Pulmonary artery endothelial cell (primary cell): ENCODE measurements at places on chromosomes 13 and 19. TPM values are rescaled to one million over a fixed set of nuclear protein-coding genes. Genes with fewer than 3 reads are reported as not detected.

GRCh38 chr13:49690133-49690994, 922 bp downstream of the EBPL start:
- DNase-seq: no peak

DNA sequence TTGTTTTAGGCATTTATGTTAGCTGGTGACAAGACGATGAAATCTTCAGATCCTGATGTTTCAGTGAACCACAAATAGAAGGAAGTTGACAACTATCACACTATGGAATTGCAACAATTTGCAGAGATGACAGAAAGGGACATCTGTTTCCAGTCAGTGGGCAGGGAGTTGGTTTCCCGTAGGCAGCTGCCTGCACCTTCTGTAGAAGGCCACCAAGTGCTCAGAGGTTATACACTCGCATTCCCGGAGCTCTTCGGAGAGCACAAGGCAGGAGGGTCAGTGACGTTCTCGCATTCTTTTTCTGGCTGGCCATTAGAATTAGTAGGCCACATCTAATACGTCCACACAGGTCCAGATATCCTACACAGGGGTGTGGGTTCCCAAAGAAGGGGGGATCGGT, 129.4 kb downstream of the SHISA2 start:
- no peak for DNase-seq

SIAH3 gene
- total RNA-seq: not detected in 2 replicates

DNA sequence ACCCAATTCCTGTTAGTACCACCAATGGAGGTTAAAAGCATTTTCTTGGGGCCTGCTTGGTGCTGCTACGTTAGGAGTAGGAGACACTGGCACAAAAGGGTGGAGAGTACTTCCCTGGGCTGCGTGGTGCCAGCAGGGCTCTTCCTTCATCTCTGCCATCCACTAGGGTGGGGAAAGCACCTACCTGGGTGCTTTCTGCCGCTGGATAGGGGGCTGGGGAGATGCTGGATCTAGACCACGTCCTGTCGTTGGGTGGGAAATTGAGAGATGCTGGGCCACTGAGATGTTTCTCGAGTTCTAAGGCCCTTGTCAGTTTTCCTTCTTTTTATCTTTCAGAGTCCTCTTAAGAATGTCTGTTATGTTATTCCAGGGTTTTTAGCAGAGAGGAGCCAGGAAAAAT, 6.7 kb upstream of the FCGBP start:
- DNase-seq: no peak

ZNF154 gene
- total RNA-seq: 0.92 and 6.0 TPM in 2 replicates

- no peak for DNase-seq
Measured at GRCh38 chr13:51112771-51113170, 1.7 kb upstream of the C13orf42 start.

GRCh38 chr13:58950911-58951310, 1212.8 kb downstream of the DIAPH3 start:
- no peak for DNase-seq

- DNase-seq: no peak
Measured at GRCh38 chr13:23467932-23468278, 34.4 kb upstream of the SACS start.

SLITRK6 gene
- not detected in 2 replicates for total RNA-seq

GRCh38 chr19:40091205-40092129, 724 bp upstream of the ZNF780A start:
- no peak for DNase-seq

DNA sequence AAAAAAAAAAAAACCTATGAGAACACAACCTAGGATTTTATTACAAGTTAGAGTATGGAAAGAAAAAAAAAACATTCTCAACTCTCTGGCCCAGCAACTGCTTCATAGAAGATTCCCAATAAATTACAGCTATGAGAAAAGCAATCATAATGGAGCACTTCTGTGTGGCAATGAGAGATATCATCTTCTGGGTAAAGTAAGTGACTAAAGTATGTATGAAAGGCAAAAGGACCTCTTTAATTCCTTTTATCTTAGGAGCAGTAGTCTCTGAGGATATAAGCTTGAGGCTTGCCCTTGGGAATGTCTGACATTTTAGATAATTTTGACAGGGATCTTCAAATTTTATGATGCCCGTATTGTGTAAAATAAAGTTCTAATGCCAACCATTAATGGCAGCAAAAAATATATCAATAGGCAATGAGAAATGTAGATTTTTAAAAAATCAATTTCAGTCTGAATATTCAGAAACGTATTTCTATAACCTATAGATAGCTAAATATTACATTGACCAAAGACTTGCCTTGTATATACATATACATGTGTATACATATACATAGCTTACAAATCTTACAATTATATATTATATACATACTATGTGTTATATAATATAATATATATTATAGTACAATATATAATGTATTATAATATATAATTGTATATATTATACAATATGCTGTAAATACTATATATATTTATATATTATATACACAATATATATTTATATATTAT, 823.9 kb upstream of the SLITRK1 start:
- DNase-seq: no peak

- no peak for DNase-seq
Measured at GRCh38 chr19:17370026-17370587, 7.0 kb downstream of the PLVAP start.

DNA sequence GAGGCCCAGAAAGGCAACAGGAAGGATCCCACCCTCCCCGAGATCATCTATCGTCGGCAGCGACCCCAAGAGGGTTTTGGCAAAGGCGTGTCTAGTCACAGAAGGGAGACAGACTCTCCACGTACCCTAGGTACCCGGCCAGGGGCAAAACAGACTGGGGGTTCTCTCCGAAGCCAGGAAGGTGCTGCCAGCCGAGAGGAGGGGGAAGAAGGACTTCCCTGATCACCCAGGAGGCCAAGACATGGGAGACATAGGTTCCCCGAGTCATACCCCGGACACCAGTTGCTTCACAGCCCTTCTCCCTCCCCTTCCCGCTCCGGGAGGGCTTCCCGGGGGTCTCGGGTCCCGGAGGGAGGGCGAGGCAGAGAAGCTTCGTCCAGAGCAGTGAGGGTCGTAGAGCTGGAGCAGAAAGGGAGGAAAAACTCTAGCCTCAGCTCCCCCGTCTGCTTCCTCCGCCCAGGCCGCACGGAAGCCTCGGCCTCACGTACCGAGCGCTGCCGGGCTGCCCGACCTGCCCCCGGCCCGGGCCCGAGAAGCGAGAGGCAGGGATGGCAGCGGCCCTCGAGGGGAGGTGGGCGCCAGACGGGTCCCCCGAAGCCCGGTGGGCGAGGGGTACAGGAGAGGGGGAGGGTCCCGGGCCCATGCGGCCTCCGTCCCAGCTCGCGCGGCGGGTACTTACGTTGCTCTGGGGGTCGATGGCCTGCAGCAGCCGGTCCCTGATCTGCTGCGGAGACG, 644 bp downstream of the MED26 start:
- DNase-seq: no peak

TIMM29 gene
- total RNA-seq: 28.7 and 38.0 TPM in 2 replicates

GRCh38 chr19:2387367-2388288, 27.6 kb downstream of the TMPRSS9 start:
- DNase-seq: no peak

DNA sequence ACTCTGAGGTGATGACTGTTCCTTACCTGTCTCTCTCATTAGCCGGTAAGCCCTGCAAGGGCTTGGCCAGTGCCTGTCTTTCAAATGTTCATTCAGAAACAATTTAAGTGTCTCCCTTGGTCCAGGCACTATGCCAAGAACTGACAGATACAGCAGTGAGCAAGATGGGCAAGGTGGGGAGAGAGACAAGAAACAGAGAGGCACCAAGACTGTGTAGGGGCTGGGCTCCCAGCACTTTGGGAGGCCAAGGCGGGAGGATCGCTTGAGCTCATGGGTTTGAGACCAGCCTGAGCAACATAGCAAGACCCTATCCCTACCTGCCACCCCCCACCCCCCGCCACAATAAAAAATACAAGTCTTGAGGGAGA, 1.3 kb upstream of the CCNE1 start:
- no peak for DNase-seq

GRCh38 chr13:60303166-60303565, 93.9 kb upstream of the TDRD3 start:
- no peak for DNase-seq

DNA sequence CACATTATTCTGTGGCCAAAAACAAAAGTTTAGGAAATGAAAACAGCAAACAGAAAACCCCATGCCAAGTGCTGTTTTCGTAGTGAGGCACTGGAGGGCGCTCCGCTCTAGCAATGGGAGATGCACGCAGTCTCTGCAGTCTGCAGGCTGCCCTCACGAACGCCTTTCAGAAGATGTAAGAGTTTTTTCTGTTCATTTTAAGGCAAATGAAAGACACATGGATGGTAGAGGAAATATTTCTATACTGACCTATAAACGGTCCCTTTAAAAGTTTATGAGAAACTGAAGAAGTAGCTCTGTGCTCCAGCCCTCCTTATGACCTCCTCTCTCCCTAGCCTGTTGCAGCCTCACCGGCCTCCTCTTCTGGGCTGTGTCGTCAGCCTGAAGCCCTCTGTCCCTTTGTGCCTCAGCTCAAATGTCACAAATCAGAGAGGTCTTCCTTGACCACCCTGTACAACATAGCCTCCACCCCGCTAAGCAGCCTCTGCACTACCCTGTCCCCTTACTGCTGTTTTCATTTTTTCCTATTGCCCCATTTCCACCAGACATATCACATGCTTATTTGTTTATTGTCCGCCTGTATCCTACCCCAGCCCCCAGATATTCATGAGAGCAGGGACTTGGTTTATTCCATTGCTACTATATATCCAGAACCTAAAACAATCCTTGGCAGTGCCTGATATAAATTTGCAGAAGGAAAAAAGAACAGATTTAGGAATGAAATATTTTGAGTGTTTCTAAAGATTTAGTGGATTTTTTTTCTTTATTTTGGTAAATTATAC, 116.4 kb downstream of the TM9SF2 start:
- no peak for DNase-seq

DNA sequence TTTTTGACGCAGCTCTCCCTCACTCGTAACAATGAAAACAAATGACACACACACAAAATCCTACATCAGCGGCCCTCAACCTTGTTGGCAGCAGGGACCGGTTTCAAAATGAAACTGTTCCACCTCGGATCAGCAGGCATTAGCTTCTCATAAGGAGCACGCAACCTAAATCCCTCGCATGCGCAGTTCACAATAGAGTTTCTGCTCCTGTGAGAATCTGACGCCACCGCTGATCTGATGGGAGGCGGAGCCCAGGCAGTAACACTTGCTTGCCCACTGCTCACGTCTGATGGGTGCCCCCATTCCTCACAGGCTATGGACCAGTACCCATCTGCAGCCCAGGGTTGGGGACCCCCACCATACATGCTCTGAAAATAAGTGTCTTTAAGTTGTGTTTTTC, 43.4 kb downstream of the DHRS12 start:
- no peak for DNase-seq

GRCh38 chr19:4830768-4831265, 695 bp downstream of the TICAM1 start:
- DNase-seq: no peak

GRCh38 chr19:46979126-46980105, 40.2 kb upstream of the NPAS1 start:
- DNase-seq: no peak

DNA sequence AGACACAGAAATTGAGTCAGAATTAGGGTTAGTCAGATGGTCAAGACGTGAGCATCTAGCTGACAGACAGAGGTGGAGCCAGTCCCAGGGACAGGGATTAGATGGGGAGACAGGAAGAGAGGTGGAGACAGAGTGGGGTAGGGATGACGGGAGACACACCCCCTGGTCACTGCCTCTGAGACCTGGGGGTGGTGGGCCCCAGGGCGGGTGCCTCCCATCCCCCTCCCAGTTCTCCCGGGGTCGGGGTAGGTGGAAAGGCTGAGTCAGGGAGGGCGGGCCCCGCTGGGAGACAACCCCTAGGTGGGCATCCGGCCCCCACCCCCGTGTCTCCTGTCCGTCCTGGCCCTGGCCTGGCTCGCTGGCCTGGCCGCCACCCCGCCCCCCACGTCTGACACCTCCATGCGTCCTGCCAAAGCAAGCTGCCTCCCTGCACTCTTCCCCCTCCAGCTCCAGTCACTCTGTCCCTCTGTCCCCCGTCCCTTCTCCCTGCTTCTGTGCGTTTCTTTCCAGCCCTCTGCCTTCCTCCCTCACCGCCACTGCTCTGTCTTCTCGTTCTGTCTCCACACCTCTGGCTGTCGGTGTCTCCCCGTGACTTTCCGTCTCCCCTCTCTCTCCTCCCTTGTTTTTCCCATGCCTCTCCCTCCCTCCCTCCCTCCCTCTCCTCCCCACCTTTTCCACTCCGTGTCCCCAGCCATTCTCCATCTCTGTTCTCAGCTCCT, 15.1 kb downstream of the CCDC97 start:
- no peak for DNase-seq

- no peak for DNase-seq
Measured at GRCh38 chr13:55467476-55467875, 1673.2 kb upstream of the PRR20A start.

CD70 gene
- total RNA-seq: not detected in 2 replicates

IGSF23 gene
- 0.25 and 0.46 TPM in 2 replicates for total RNA-seq

DNA sequence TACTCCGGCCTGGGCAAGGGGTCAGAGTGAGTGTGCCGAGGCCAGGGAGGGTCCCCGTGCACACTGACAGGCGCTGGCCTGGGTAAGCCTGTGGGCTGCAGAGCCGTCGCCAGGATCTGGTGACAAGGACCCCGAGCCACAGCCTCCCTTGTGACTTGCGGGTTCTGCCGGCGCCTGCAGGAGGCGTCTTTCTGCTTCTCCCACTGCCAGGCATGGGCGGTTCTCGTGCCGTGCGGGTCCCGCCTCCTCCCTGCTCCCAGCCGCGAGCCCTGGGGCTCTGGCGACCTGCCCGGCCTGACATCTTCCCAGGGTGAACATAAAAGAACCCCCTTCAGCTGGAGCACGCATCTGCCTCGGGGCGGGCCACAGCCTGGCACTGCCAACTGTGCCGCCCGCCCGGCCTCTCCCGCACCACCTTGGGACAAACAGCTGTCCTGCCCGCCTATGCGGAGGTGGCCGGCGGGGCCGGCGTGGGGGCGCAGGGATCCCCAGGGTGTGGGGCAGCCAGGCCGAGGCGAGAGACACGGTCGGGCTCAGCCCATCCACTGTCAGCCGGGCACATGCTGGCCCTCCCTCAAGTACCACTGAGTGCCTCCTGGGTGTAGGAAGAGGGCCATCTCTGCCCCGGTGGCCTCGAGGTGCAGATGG, 1.5 kb upstream of the HCN2 start:
- DNase-seq: no peak

DNA sequence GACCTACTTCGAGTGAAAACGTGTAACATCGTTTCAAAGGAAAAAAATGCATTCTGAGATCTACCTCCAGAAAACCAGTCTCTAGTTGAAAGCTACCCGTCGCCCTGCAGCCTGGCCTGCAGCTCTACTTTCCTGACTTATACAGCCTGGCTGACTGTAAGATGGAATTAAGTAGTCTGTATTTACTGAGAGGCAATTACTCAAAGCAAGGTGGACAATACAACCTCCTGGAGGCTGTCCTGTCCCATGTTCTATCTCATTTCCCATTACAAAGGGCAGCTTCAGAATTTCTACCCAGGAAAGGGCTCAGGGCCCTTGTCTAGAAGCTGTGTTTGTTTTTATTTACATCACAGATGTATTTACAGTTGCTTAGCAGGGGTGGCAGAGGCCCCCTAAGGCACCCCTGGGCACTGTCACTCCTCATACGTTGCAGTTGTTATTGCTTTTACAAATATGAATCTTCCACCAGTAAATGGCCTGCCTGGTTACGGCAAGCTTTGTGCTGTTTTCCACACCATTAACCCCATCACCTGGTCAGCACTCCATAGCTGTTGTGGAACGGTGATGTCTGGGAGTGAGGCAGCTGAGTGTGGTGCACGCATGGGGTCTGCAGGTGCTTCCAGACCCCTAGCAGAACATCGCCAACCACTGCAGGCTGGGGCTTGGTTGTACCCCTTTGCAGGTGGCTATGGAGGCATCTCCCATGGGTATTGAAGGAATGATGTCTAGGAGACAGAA, 46.3 kb upstream of the MTIF3 start:
- no peak for DNase-seq

COL4A1 gene
- total RNA-seq: 350 and 383 TPM in 2 replicates

GRCh38 chr19:56477429-56478338, 539 bp upstream of the ZNF667 start:
- peak; percentile 49 for DNase-seq

JOSD2 gene
- 18.3 and 22.0 TPM in 2 replicates for total RNA-seq
